ENCODE measurements at places on chromosomes 4 and X. TPM values are rescaled to one million over a fixed set of nuclear protein-coding genes. Genes with fewer than 3 reads are reported as not detected.

The NKAP gene
- total RNA-seq = 6.5 TPM

The FGD1 gene
- 8.8 TPM for total RNA-seq

- no peak for DNase-seq
These were observed 91.2 kb upstream of the C1QTNF7 start for GRCh38 chr4:15336410-15337167.

The NPNT gene
- 0.22 TPM for total RNA-seq

The TCEAL6 gene
- not detected for total RNA-seq

The FAAH2 gene
- total RNA-seq = 24.6 TPM

Measured in neural progenitor cell (in vitro differentiated cells).